ENCODE measurements at places on chromosomes 1 and 21. TPM values are rescaled to one million over a fixed set of nuclear protein-coding genes. Genes with fewer than 3 reads are reported as not detected.

CLCA2 gene
- not detected for total RNA-seq

DAB1 gene
- not detected for total RNA-seq

OR6K3 gene
- not detected for total RNA-seq

MSH4 gene
- total RNA-seq: 0.32 TPM

OR2T35 gene
- not detected for total RNA-seq

TRIM45 gene
- total RNA-seq: 0.27 TPM

DNA sequence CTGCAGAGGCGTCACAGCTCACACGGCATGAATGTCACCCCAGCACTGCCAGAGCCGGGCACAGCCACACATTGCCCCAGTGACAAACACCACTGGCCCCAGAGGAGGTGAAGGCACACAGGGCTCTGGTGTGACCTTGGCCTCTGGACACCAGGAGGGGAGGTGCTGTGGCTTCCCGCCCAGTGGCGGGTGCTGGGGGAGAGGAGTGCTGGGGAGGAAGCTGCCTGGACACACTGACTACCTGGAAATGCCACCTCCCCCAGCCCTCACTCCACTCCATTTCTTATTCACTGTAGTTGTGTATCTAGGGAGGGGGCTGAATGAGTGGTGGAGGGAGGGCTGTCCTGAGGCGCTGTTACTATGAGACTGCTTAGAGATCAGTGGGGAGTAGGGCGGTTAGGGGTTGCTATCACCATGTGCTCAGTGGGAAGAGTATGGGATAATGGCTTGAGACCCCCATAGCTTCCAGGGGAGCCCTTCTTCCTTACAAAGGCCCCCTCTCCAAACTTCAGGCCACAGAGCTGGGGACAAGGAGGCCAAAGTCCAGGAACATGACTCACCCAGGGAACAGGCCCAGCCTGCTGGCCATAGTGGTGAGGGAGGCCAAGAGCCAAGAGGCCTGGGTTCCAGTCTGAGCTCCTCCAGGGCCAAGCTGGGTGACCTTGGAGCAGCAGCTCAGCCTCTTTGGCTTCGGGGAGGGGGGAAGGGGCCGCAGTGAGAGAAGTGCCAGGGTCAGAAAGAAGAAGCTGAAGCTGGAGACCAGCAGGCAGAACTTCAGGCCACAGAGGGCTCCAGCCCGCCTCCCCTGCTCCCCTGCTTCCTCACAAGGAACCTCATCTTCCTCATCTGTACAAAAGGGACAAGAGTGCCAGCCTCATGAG, 40.1 kb downstream of the AHDC1 start:
- H3K4me1 ChIP-seq: peaks cover 22% of the 10 kb centered on the region
- H3K4me3 ChIP-seq: no peak overlapping the region
- no peaks in the 10 kb centered on the region for H3K36me3 ChIP-seq
- no peak for DNase-seq
- no peaks in the 10 kb centered on the region for H3K27me3 ChIP-seq
- H3K27ac ChIP-seq: no peak overlapping the region

- H3K27ac ChIP-seq: no peak overlapping the region
- H3K36me3 ChIP-seq: peaks cover 50% of the 10 kb centered on the region
- peaks cover 41% of the 10 kb centered on the region for H3K4me1 ChIP-seq
- H3K27me3 ChIP-seq: no peaks in the 10 kb centered on the region
- DNase-seq: no peak
Observed at GRCh38 chr1:67316918-67317317, 9.2 kb downstream of the IL12RB2 start.

DNA sequence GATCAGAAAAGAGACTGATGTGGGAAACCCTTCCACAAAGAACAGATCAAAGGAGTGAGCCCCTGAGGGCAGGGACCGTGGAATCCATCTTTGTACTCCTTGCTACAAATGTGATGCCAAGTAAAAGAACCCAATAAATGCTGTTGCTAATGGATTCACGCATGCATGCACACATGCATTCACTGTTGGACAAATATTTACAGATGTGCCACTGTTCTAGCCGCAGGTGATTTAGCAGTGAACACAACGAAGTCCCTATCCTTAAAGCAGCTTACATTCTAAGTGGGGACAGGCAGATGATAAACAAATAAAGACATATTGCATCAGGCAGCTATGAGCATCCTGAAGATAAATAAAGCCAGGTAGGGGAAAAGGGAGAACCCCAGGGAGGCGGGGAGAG, 67.8 kb downstream of the ITPKB start:
- peak overlapping the region; percentile 94 for H3K27ac ChIP-seq
- peaks cover 46% of the 10 kb centered on the region for H3K36me3 ChIP-seq
- no peak for DNase-seq
- H3K4me3 ChIP-seq: no peak overlapping the region
- no peaks in the 10 kb centered on the region for H3K27me3 ChIP-seq

DNA sequence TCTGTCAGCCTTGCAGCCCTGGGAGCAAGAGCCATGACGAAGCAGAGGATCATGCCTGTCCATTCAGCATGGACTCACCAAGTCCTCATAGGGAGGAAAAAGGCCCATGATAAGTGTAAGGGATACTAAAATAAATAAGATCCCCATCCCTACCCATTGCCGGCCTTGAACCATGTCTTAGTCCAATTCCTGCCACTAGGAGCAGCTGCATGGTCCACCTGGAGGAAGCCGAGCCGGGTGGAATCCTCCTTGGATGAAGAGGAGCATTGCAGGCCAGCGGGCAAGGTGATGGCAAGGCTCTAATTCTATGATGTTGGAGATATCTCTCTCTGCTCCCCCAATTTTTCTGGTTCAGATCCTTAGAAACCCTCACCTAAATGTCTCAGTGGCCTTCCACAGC, 38.7 kb upstream of the SYT6 start:
- H3K27me3 ChIP-seq: peaks cover 27% of the 10 kb centered on the region
- peaks cover 4% of the 10 kb centered on the region for H3K4me1 ChIP-seq
- no peak for DNase-seq
- H3K4me3 ChIP-seq: no peak overlapping the region

DNA sequence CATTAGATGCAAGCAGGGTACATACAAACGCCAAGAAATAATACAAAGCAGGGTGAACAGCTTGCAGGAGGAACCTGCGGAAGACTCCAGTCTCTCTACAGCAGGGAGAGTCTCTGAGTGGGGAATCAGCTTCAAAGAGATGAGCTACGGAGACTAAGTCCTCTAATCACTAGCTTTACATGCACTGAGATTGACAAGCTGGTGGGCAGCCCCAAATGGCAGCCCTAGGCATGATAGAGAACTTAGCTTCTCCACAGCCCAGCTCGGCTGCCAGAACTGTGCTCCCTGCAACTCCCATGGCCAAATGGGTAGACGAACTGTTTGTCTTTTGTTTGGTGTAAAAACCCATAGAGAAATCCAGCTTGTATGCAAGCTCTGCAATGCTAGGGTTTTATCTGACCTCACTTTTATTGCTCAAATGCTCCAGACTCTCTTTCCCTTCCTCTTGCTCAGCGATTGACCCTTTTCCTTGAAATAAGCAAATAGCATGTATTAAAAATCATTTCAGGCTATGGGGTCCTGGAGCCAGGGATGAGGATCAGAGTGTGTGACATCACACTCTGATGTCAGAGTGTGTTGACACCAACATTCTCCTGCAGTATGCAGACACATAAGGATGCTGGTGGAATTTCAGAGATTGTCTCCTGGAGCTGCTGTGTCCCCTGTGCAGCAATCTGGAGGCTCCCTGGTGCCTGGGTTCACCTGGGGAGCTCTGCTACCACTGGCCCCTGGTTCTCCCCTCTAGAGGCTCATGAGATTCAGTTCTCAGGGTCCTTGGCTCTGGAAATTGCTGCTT, 238.5 kb downstream of the TTLL7 start:
- no peak overlapping the region for H3K27ac ChIP-seq
- H3K4me1 ChIP-seq: peaks cover 3% of the 10 kb centered on the region
- H3K4me3 ChIP-seq: no peak overlapping the region
- DNase-seq: no peak

DNA sequence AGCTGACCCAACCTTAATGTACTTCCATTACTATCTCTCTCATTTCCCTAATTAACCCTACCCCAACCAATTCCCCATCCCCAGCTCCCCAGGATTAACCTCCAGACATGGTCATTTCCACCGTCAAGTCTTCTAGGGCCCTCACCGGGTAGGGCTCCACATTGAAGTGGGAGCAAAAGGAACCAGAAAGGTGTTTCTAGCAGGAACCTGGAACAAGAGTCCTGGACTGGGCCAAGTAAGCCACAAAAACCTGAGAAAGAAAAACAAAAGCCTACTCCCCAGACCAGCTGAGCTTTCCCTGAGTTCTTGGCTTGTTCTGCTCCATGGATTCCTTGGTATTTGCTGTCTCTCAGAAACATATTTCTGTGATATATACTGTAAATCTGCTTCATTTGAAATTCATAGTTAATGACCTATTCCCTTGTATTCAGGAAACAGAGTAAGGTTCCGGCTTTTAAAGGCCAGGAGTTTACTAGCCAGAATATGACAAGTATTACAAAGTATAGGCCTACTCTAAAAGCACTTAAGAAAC, 58.4 kb downstream of the SYF2 start:
- no peak for DNase-seq
- H3K27ac ChIP-seq: no peak overlapping the region
- no peaks in the 10 kb centered on the region for H3K4me1 ChIP-seq
- no peak overlapping the region for H3K4me3 ChIP-seq

- no peaks in the 10 kb centered on the region for H3K4me1 ChIP-seq
- DNase-seq: no peak
- H3K4me3 ChIP-seq: no peak overlapping the region
- H3K27me3 ChIP-seq: no peaks in the 10 kb centered on the region
- H3K27ac ChIP-seq: no peak overlapping the region
- no peaks in the 10 kb centered on the region for H3K36me3 ChIP-seq
Observed at GRCh38 chr21:15152591-15152990, 87.8 kb upstream of the NRIP1 start.
